ENCODE measurements at places on chromosomes 3 and 15.

GRCh38 chr3:157166115-157166514 lies 6.2 kb upstream of the CCNL1 start:
- DNase-seq = no peak

DNA sequence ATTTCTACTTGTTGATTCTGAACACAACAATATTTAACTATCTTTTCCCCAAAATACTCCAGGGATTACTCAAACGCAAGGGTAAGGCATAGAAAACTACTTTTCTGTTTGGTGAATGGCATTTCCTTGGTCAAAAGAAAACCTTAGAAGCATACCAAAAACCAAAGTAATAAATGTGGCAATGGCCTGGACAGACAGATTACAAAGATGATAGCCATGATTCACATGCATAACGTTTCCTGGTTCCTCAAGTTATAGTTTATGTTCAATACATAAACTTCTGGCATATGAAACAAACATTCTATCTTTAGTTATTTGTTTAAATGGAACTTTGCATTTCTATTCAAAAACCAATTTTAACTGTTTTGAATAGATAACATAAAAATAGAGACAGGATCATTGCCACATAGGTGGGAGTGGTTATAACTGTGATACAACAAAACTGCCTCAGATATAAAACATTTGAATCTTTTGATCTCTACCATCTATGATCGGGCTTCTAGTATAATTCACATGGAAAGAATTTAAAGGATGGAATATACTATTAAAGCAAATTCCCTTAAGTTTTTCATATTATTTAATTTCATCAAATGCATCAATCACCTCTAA lies 32.1 kb downstream of the FOXP1 start:
- DNase-seq = no peak

DNA sequence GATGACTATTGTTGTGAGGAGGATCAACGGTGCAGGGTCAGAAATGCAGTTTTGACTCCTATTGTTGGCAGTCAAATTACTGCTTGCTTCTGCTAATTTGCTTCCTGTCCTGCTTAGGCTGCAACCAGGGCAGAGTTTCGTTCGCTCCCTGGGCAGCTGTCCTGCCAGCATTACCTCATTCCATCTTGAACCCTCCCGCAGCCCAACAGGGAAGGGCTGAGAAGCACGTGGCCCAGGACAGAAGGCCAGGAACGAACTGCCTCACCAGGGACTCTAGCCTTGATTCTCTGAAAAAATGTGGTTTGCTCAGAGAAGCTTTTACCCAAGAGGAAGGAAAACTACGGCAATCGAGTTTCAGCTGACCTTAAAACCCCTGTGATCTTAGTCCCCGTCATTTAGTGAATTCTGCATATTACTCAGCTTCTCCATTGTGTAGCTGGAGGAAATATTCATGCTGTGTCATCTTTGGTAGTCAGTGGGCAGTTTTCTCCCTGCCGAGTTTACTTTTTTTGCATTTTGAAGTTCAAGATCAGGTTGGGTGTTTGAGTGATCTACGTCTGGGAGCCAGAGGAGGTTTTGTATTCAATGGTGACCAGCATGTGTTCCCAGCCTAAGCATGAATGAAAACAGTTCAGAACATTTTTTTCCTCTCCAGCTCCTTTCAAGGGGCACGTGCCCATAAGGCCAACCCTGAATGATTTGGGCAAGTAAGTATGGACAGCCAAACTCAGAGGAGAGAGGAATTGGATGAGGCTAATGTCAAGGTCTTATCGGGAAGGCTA lies 23.0 kb downstream of the TLNRD1 start:
- DNase-seq = peak; percentile 83

GRCh38 chr3:78804251-78805037 lies 963.4 kb downstream of the ROBO1 start:
- DNase-seq = no peak

GRCh38 chr3:54188176-54188791 lies 65.9 kb downstream of the CACNA2D3 start:
- DNase-seq = no peak

Data from left lobe of liver (tissue), 2 donors.